ENCODE measurements at places on chromosomes 6 and 20. TPM values are rescaled to one million over a fixed set of nuclear protein-coding genes. Genes with fewer than 3 reads are reported as not detected.

The PRDM13 gene
- total RNA-seq: not detected

The MRPL2 gene
- 39.7 TPM for total RNA-seq

The EDN3 gene
- total RNA-seq: not detected

The LRRN4 gene
- 0.13 TPM for total RNA-seq

The PACRG gene
- 1.1 TPM for total RNA-seq

The MTO1 gene
- 23.8 TPM for total RNA-seq

The TAAR6 gene
- not detected for total RNA-seq

The LHFPL5 gene
- not detected for total RNA-seq

The OR2H2 gene
- not detected for total RNA-seq

The FOXA2 gene
- 0.59 TPM for total RNA-seq

The ULBP2 gene
- 9.9 TPM for total RNA-seq

The CD93 gene
- 139 TPM for total RNA-seq

The CCN6 gene
- not detected for total RNA-seq

The TMEM74B gene
- total RNA-seq: 35.4 TPM

The ELMO2 gene
- total RNA-seq: 35.6 TPM

The GPR31 gene
- not detected for total RNA-seq

The CLVS2 gene
- total RNA-seq: 0.28 TPM

DNA sequence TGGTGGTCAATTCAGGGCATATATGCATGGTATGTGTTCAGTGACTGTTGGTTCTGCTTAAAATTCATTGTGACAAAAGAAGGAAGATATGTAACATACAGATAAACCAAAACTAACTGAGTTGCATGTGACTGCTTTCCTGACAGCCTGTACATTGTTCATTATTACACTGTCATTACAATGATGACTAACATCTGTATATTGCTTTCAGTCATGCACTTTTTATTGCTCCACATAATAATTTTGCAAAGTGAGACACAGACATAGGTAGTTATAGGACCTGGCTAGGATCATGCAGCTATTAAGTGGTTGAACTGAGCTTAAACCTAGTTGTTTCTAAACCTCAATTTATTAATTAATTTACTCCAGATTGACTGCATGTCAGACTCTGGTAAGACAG lies 703.2 kb downstream of the HDGFL1 start:
- no peak for DNase-seq
- no peaks in the 10 kb centered on the region for H3K36me3 ChIP-seq
- H3K27me3 ChIP-seq: no peaks in the 10 kb centered on the region
- H3K4me1 ChIP-seq: no peaks in the 10 kb centered on the region

GRCh38 chr20:56411759-56412472 lies at the start of gene CASS4:
Gene CASS4 (plus strand): TSS chr20:56412260. CDS start chr20:56412459, 199 bp downstream.
- H3K4me1 ChIP-seq: peaks cover 12% of the 10 kb centered on the region
- peaks cover under 1% of the 10 kb centered on the region for H3K27me3 ChIP-seq
- DNase-seq: no peak
- no peak within 1 kb of the TSS for H3K27ac ChIP-seq
- H3K4me3 ChIP-seq: no peak within 1 kb of the TSS

DNA sequence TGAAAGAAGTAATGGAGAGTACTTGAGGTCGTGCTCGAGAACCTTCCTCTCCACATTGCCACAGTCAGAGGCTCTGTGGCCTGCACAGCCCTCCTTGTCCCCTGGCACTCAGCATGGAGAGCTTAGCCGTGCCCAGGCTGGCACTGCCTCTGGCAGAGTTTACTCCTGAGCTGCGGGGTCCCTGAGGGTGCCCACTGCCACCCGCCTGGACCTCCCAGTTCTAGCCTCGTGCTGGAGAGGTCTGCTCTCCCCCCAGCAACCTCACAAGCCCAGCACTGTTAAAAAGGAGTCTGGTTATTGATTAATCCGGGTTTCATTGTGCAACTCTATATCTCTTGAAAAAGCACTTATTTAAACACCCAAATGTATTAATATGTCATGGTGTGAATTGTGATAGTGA lies 226.8 kb downstream of the TMEM242 start:
- peaks cover 10% of the 10 kb centered on the region for H3K27me3 ChIP-seq
- H3K36me3 ChIP-seq: peaks cover 9% of the 10 kb centered on the region
- no peak for DNase-seq
- H3K27ac ChIP-seq: no peak overlapping the region
- peaks cover 29% of the 10 kb centered on the region for H3K4me1 ChIP-seq

DNA sequence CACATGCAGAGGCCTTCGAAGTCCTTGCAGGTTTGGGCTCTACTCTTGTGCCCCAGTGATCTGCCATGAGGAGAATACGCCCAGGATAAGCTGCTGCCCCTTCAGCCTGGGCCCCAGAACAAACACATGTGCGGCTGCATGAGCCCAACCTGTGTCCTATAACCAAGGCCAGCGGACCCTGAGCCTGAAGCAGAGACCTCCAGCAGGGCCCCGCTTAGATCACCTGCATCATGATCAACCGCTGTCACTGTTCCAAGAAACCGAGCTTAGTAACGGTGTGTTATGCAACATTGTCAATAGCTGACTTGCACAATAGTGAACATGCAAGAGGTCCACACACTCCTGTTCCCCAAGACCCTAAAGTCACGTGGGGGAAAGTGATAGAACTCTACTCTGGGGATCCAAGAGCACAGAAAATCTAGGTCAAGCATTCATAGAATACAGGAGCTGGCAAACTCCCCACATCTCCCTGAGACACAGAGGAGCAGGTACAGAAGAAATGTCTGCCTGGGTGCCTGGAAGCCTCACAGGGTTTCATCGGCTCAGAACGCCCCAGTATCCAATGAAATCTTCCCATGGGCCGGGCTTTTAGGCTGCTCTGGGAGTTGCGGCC lies 136.2 kb downstream of the BMP7 start:
- H3K36me3 ChIP-seq: no peaks in the 10 kb centered on the region
- H3K4me3 ChIP-seq: no peak overlapping the region
- no peak for DNase-seq
- H3K27me3 ChIP-seq: peaks cover 4% of the 10 kb centered on the region
- no peak overlapping the region for H3K27ac ChIP-seq
- no peaks in the 10 kb centered on the region for H3K4me1 ChIP-seq

DNA sequence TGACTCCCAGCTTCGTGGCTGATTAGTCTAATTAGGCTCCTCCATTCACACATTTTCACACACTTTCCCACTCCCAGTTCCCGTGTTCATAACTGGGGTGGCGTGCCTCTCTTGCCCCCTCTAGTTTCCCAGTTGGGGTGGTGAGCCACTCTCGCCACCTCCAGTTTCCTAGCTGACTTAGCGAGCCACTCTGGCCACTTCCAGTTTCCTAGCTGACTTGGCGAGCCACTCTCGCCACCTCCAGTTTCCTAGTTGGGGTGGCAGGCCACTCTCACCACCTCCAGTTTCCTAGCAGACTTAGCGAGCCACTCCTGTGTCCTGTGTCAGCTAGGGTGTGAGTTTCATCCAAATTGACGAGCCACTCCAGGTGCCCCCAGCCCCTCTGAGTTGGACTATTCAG lies 7.4 kb upstream of the GMPR start:
- H3K27ac ChIP-seq: no peak overlapping the region
- H3K27me3 ChIP-seq: no peaks in the 10 kb centered on the region
- no peaks in the 10 kb centered on the region for H3K36me3 ChIP-seq
- H3K4me1 ChIP-seq: no peaks in the 10 kb centered on the region
- H3K4me3 ChIP-seq: no peak overlapping the region

GRCh38 chr6:21046276-21046675 lies 512.0 kb downstream of the CDKAL1 start:
- H3K27ac ChIP-seq: no peak overlapping the region
- H3K4me1 ChIP-seq: no peaks in the 10 kb centered on the region
- H3K27me3 ChIP-seq: no peaks in the 10 kb centered on the region
- no peaks in the 10 kb centered on the region for H3K36me3 ChIP-seq
- no peak for DNase-seq

DNA sequence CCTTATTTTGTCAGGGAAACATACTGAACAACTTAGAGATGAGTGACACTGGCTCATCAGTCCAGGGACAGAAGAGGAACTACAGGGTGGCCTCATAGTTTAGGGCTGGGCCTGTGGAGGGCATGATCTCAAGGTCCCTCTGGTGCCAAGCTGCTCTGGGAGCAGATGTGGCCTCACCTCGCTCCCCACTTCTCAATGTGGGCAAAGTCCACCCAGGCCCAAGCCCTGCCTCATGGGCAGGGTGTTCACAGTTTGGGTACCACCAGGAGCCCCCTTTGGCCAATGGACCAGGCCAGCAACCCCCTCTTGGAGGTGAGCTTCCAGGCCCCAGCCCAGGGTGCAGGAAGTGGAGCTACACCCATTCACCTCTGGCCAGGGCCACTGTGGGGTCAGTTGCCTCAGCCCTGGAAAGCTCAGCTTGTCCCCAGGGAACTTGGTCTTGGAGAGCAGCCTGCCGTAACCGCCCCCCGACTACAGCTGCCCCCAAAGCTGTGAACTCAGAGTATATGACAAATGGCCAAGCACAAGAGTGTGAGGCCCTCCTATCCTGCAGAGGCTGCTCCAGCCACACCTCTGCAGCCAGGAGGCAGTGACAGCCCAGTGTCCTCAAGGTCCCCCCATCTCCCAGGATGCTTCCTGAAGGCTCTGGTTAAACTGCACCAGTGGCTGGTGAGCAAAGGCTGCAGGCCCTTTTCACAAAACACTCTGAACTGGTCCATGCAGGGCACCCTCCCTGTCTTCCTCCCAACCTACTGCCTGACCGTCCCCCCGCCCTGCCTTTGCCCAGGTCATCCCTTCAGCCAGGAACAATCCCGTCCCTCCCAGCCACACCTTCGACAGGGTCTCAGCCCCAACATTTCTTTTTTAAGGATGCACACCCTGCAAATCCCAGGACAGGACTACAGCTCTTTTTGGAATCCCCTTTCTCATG lies 3.6 kb downstream of the ADISSP start:
- H3K36me3 ChIP-seq: peaks cover 2% of the 10 kb centered on the region
- H3K4me1 ChIP-seq: peaks cover 6% of the 10 kb centered on the region
- no peak overlapping the region for H3K27ac ChIP-seq
- DNase-seq: no peak
- no peak overlapping the region for H3K4me3 ChIP-seq

- no peak for DNase-seq
- H3K36me3 ChIP-seq: no peaks in the 10 kb centered on the region
- H3K4me3 ChIP-seq: no peak overlapping the region
Observed at GRCh38 chr6:70886071-70886470, 70.8 kb downstream of the B3GAT2 start.

DNA sequence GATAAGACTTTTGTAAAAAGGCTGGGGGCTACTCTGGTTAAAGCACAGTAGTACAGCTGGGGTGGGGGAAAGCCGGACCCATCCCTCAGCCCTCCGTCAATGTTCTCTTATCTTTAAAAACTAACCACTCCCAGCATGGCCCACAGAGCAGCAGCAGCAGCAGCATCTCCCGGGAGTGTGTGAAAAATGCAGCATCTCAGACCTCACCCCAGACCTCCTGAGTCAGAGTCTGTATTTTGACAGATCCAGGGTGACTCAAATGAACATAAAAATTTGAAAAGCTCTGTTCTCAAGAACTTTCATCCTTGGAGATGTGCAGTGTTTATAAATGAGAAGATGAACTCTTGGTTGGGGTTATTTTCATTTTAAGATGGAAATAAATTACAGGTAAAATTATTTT lies 277.7 kb upstream of the ECI2 start:
- H3K4me3 ChIP-seq: no peak overlapping the region
- H3K27ac ChIP-seq: no peak overlapping the region
- no peaks in the 10 kb centered on the region for H3K36me3 ChIP-seq
- no peaks in the 10 kb centered on the region for H3K27me3 ChIP-seq
- H3K4me1 ChIP-seq: peaks cover 2% of the 10 kb centered on the region

GRCh38 chr6:3800850-3801591 lies 48.2 kb upstream of the FAM50B start:
- H3K27me3 ChIP-seq: no peaks in the 10 kb centered on the region
- no peaks in the 10 kb centered on the region for H3K36me3 ChIP-seq
- peaks cover 54% of the 10 kb centered on the region for H3K4me1 ChIP-seq
- H3K4me3 ChIP-seq: no peak overlapping the region
- no peak overlapping the region for H3K27ac ChIP-seq

GRCh38 chr20:61631751-61632150 lies 379.7 kb downstream of the CDH4 start:
- peaks cover 7% of the 10 kb centered on the region for H3K27me3 ChIP-seq
- H3K4me1 ChIP-seq: peaks cover 3% of the 10 kb centered on the region
- peaks cover 3% of the 10 kb centered on the region for H3K36me3 ChIP-seq
- no peak overlapping the region for H3K27ac ChIP-seq
- no peak overlapping the region for H3K4me3 ChIP-seq

DNA sequence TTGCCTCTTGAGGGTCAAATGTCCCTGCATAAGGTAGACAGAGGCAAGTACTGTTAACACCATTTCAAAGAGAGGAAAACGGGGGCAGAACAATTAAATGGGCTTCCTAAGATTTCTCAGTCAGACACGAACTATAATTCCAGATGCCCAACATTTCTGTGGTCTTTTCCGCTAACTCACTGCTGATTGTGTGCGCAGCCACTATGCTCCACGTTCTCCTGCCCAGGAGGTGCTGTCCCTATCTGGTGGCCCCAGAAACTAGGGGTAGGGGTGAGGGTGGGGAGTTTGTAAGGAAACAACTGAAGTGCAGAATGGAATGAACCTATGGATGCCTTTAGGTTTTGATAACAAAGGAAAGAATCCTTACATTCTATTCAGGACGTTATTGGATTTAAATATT lies 86.1 kb upstream of the BACH2 start:
- no peak overlapping the region for H3K4me3 ChIP-seq
- no peak overlapping the region for H3K27ac ChIP-seq
- H3K27me3 ChIP-seq: no peaks in the 10 kb centered on the region
- H3K4me1 ChIP-seq: peaks cover 4% of the 10 kb centered on the region
- no peaks in the 10 kb centered on the region for H3K36me3 ChIP-seq
- DNase-seq: no peak

DNA sequence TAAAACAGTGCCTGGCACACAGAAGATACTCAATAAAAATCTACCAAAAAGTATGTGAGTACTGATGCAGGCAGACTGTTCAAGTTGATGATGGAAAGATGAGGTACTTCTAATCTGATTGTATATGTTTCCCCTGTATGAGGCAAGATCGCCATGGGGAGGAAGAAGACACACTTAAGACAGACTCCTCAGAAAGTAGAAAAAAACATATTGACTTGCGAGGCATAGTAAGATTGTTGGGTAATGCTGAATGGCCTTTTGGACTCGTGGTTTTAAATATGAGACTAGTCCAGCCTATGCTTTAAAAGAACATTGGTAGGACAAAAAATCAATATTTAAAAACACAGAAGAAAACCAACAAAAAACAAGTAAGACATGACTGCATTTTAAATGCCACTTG lies 72.6 kb downstream of the SHPRH start:
- no peak overlapping the region for H3K4me3 ChIP-seq
- no peaks in the 10 kb centered on the region for H3K4me1 ChIP-seq
- no peak for DNase-seq
- H3K27ac ChIP-seq: no peak overlapping the region
- peaks cover 5% of the 10 kb centered on the region for H3K36me3 ChIP-seq
- H3K27me3 ChIP-seq: no peaks in the 10 kb centered on the region

DNA sequence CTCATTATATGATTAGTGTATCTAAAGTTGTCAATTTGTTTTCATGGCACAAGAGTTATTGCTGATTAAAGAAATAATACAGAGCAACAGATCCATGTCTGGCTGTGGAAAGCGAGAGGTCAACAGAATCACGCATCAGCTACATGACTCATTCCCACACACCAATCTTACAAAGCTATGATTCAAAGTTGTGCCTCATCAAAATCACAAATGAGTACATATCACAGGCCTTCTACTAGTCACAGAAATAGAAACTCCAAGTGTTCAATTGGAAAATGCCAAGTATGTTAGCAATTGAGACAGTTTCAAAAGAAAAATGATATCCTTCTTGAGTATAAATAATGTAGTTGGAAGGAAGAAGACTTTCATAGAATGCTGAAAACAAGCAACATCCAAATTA lies 57.8 kb upstream of the NKAIN2 start:
- no peaks in the 10 kb centered on the region for H3K4me1 ChIP-seq
- H3K27me3 ChIP-seq: no peaks in the 10 kb centered on the region
- H3K36me3 ChIP-seq: no peaks in the 10 kb centered on the region
- no peak overlapping the region for H3K27ac ChIP-seq
- no peak overlapping the region for H3K4me3 ChIP-seq
